Stromal cell of bone marrow (primary cell): ENCODE measurements at places on chromosomes 6 and 20.
A peak's percentile ranks its signal among the peaks of the same experiment; 100 is the strongest.

DNA sequence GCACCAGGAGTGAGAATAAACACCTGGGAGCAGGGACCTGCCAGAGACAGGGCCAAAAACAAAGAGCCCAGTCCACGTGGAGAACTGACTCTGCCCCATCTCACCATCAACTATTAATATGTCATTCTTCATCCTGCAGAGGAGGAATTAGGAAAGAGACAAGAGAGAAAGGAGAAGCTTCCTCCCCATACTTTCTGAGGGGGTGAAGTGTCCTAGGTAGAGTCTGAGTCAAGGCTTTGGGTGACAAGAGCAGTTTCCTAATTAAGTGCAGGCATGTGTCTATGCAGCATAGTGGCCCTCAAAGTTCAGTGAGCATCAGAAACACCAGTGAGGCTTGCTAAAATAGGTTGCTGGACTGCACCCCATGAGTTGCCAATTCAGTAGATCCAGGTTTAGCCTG lies 40.7 kb upstream of the BMP2 start:
- DNase-seq: no peak

GRCh38 chr6:34340906-34341480 lies 51.5 kb downstream of the NUDT3 start:
- DNase-seq: no peak

DNA sequence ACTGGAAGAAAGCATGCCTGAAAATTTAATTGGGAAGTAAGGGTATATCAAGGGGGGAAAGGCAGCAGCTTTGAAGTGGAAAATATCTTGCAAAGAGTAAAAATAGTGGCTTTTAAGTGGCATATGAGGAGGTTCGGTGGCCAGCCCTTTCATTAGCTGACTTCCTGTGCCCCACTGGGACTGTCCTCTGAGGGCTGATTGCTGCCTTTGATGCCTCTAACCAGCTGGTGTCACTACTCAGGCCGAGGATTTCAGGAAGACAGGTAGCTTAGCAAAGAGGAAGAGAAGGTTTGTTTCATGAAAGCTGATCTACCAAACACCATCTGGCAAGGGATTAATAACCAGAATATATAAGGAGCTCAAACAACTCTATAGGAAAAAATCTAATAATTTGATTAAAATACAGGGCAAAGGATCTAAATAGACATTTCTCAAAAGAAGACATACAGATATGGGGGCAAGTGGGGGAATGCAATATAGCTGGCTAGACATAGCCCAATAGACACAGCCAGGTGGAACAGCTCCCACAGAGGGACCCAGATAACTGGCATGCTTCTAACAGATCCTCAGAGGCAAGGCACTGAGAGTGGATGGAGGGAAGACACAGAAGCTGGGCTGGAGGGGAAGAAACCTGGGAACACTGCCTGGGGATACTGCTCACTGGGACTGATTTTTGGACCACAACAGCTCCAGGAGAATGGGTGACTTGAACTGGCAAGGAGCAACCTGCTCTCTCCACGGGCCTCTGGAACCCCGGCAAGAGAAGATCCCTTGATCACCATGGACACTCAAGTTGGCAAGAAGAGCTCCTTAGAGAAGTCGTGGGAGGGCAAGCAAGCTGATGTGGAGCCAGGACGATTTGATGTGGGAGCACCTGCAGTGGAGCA lies 33.2 kb downstream of the CCN2 start:
- DNase-seq: no peak

- no peak for DNase-seq
These were observed 14.2 kb upstream of the DHX35 start for GRCh38 chr20:38947931-38948362.

- DNase-seq: no peak
These were observed 1348.2 kb upstream of the GJE1 start for GRCh38 chr6:140784573-140784972.

DNA sequence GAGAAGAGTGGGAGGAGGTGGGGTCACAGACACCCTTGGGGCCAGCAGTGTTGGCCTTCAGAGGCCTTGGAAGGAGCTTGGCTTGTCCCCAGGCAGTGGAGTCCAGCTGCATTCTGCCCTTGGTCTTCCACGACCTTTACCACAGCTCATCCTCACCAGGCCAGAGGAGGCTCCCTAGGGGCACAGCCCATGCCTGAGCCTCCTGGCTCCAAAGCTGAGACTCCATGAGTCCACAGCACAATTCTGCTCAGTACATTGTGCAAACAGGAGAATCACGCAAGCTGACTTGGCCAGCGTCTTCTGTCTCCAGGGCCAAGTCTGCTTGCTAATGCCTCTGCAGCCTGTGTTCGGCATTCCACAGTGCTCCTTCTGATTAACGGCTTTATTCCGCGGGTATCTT lies 337.2 kb downstream of the SMOC2 start:
- peak; percentile 46 for DNase-seq

DNA sequence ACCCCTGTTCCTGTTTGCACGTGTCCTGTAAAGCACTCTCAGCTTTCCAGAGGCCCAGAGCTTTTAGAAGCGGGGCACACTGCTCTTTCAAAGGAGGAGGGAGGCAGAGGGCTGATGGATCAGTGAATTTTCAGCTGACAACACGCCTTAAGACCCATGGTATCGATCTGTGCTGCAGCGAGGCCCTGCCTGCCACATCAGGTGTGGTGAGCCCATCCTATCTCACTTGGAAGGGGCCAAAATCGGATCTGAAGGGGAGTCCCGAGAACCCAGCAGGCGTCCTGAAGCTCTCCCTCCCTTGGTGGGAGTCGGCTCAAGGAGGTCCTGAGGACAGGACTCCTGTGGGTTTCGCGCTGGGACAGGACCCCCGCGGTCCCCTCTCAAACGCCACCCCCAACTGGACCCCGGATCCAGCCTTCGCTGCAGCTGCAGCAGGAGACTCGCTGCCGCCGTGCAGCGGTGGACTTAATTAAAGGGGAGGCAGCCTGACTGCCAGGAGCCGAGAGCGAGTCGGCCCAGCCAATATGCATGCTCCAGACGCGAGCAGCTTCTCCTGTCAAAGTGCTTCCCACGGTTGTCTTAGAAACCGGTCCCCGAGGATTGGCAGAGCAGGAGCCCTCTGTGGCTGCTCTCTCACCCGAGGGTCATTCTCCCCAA lies 580.0 kb upstream of the ZNF337 start:
- DNase-seq: peak; percentile 3

GRCh38 chr20:64119301-64119680 lies 11.9 kb upstream of the NPBWR2 start:
- DNase-seq: no peak

GRCh38 chr20:19231359-19232035 lies 19.1 kb downstream of the SLC24A3 start:
- no peak for DNase-seq

DNA sequence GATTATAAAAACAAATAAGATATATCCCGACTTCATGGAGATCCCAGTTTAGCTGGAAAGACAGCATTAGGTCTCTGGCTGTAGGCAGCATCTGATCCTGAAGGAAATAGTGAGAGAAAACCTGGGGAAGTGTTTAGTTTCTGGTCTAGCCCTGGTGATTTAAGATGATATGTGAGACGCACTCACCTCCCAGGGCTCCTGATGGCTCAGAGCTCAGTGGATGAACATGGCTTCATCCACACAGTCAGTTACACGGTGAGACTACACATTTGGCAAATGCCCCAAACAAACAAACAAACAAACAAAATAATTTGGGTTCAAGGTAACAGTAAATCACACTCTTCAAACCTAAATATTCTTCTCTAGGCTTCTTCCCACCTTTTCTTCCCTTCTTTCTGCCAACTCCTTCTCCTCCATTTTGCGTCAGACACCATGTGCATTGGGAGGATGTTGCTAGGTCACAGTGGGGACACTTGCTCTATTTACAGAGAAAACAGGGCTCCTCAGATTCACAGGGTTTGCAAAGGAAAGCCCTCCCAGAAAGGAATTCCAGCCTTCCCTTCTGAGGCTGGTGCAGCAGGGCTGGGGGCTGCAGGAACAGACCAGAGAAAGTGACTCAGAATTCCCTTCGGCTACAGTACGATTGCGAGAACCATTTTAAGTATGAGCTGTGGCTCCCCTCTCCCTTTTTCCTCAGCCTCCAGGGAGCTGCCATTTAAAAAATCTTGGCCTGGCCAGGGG lies 59.6 kb upstream of the SALL4 start:
- DNase-seq: no peak

- no peak for DNase-seq
These were observed 138.3 kb downstream of the IPCEF1 start for GRCh38 chr6:154218301-154218700.

- DNase-seq: peak; percentile 76
These were observed 423.7 kb upstream of the MARCKS start for GRCh38 chr6:113433335-113433991.

DNA sequence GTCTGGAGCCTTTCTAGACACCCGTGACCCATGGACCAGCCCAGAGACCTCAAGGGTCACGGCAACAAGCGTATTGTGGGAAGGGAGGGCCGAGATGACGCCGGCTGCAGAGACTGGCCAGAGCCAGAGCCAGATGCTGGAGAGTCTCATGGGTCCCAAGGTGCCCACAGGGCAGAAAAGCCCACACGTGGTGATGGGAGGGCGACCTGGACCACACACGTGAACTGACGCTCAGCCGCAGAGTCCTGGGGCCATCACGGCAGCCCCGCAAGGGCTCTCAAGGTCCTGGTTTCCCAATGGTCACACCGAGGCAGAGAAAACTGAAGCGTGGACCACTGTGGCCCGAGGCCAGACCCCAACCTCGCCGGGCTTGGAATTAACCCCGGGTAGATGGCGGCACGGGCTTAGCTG lies 92.6 kb downstream of the YTHDF1 start:
- DNase-seq: no peak

DNA sequence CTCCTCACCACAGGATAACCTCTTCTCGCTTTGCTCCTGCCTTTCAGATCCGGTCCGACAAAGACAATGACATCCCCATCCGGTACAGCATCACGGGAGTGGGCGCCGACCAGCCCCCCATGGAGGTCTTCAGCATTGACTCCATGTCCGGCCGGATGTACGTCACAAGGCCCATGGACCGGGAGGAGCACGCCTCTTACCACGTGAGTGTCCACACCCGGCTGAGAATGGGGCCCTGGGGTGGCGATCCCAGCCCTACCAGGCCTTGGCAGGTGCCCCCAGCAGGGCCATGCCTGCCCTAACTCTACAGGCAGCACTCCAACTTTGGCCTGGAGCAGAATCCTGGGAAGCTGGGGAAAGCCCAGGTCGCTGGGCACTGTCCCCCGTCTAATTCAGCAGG lies 221.1 kb downstream of the TAF4 start:
- no peak for DNase-seq

GRCh38 chr6:7562769-7563168 lies 21.3 kb downstream of the DSP start:
- DNase-seq: no peak

DNA sequence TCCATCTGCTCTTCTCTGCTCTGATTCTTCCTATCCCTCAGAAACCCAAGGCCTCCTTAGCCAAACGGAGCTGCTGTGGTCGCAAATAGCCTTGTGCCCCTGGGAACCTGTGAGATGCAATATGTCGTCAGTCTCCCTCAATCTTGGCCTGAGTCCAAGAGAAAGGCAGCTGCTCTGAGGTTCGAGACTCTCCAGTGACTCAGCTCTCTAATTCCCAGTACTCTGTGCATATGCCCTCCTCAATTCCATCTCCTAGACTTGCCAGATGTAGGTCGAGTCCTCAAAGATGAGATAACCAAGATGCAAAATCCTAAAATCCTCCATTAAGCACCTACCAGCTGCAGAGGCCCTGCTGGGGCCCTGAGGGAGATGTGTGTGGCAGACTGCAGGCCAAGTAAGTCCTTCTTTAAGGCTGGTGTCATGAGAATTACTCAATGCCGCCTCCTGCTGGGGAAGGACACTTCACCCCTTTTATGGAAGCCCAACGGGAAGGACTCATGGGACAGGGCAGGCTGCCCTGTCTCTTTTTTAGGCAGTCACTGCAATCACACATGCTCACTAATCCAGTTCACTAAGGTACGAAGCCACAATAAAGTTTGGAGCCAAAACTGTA lies 28.5 kb downstream of the C6orf15 start:
- DNase-seq: peak; percentile 75

DNA sequence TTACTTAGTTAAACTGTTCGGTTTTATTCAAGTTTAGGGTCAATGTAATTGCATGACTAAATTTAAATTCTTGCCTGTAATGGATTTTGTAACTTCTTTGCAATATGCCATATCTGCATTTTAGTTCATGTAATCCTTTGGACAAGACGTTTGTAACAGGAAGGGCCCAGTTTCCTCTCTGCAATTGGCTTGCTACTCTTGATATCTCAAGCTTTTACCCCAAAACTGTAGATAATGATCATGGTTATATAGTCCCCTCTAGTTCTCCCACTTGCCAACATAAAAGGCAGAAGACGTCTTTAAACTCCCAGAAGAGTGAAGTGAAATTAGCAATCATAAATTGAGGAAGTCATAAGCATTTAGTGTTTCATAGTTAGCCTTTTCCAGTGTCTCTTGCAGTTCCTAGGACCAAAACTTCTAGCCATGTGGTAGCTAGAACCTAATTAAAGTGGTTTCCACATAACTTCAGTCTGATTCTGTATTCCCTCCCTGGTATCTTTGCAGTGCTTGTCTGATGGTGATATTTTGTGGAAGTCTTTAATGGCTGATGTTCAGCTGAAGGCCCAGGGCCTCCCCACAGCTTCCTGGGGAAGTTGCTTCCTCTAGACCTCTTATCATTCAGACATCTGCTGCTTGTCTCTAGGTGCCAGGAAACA lies 117.8 kb upstream of the SUPT3H start:
- DNase-seq: no peak

GRCh38 chr6:162817196-162817595 lies 89.4 kb downstream of the PACRG start:
- no peak for DNase-seq

GRCh38 chr6:88004707-88005106 lies 42.9 kb upstream of the SPACA1 start:
- DNase-seq: no peak

DNA sequence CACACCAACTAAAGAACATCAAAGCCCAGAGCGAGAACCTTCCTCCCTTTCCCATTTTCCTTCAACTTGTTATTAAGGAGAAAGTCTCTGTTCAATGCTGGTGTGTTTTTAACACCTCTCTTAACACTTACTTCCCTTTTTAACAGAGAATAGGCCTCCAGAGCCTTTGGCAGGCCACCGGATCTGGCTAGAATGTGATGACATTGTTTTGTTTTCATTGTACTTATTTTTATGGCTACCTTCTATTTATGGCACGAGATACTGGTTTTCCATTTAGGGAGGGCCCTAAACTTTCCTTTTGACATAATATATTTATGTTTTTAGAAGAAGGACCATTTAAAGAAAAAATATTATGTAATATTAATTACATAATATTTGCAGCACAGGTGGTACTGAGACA lies 21.6 kb downstream of the TCF15 start:
- no peak for DNase-seq

DNA sequence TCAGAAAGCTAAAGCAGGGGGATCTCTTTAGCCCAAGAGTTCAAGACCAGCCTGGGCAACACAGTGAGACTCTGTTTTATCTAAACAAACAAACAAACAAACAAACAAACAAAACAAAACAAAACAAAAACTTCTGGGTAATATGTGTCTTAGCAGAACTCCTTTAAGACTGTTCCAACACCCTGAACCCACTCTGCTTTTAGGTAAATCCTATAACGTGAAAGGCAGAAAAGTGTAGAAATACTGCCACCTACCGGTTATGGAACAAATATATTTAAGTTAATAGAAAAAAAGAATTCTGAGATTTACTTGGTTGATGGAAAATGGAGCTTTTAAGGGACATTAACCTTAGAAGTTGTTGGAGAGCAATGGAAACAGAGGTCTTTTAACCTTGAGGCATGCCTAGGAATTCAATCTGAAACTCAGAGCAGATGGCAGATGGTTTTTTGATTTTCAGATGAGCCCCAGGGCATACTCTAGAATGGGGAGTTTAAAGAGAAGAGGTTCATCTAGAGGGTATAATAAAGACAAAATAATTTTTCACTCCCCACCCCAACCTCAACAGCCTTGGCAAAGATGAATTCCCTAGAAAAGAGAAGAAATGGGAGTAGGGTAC lies 38.5 kb downstream of the SOD2 start:
- peak; percentile 42 for DNase-seq
